Amniotic stem cell (primary cell): ENCODE measurements at places on chromosomes 12 and 14.

GRCh38 chr14:67680121-67680602, 5.7 kb upstream of the VTI1B start:
- DNase-seq = peak; percentile 52

- no peak for DNase-seq
These were observed 10.3 kb upstream of the CACNB3 start for GRCh38 chr12:48807981-48808380.

- no peak for DNase-seq
These were observed 32.9 kb downstream of the NIN start for GRCh38 chr14:50798048-50798421.

GRCh38 chr14:68362846-68363245, 430.0 kb downstream of the ZFP36L1 start:
- DNase-seq = no peak

GRCh38 chr14:52348279-52348678, 34.2 kb downstream of the PTGER2 start:
- no peak for DNase-seq

- DNase-seq = no peak
These were observed 14.8 kb downstream of the GRIP1 start for GRCh38 chr12:66664076-66664475.

DNA sequence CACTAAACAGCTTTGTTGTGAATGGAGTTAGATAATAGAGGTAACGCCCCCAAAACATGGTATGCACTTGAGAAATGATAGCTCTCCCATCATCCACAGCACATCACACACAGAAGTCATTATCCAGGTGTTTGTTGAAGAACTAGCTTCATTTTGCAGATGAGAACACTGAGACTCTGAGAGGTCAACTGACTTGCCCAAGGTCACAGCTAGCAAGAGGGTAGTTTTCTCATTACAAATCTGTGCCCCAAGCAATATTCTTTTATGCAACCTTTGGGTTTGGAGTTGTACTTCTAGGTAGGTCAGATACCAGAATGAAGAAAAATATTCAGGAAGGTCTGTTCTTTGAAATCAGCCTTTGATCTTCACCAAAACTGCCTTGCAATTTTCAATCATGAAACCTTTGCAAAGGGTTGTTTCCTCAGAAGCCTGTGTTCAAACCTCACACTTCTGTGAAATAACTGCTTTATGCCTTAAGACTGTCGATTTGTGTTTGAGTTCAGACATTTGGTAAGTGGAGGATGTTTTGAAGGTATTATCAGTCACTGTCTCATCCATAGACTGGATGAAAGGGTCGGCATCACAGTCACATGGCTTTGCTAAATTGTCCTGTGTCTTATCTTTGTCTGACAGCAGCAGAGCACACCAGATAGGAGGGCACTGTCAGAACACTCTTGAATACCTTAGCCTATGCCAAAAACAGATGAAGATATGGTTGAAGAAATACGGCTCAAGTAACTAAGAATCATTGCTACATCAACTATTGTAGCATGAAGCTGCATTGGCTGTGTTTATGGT, 233.2 kb upstream of the BTG1 start:
- no peak for DNase-seq

- no peak for DNase-seq
These were observed 79.2 kb downstream of the DAD1 start for GRCh38 chr14:22509751-22510300.

DNA sequence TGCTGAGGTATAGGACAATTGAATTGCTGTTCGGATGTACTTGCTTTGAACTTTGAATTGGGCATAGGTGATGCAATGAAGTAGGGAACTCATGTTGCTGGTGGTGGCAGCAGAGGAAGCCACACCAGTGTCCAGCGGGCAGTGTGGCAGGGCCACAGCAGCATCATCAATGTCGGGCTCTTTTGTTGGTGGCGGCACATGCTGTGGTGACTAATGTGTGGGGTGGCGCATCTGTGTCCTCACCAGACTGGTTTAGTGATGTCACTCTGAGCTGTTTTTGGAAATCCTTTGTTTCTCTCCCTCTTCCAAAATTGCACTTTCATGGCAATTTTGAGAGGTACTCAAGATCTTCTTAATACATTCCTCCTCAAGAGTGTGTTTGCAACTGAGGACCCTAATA, 187.6 kb downstream of the ETNK1 start:
- no peak for DNase-seq

- no peak for DNase-seq
These were observed 186.3 kb upstream of the CLEC14A start for GRCh38 chr14:38442208-38442607.

DNA sequence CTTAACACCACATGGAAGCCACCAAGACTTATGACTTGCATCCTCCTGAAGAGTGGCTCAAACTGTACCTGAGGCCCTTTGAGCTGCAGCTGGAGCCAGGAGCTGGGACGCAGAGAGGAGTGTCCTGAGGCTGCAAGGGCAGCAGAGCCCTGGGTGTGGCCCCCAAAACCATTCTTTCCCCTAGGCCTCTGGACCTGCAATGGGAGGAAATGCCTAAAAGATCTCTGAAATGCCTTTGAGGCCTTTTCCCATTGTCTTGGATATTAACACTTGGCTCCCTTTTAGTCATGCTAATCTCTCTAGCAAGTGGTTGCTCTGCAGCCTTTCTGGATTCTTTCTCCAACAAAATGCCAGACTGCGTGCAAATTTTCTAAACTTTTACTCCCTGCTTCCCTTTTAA, 156.1 kb downstream of the SLC38A4 start:
- DNase-seq = no peak

DNA sequence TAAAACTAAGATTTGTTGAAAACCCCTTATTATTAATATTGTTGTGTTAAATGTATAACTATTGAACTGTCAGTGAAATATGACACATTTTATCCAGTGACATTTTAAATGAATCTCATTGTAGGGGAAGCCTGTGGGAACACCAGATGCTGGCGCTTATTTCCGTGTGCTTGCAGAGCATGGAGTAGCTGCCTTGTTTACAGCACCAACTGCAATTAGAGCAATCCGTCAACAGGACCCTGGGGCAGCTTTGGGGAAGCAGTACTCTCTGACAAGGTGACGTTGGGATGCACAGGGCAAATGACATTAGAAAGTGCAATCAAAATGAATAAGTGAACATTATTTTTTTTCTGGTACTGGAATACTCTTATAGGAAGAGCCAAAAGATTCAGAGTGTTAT, 96.8 kb downstream of the ACSS3 start:
- DNase-seq = no peak

- no peak for DNase-seq
These were observed 34.2 kb downstream of the ZCRB1 start for GRCh38 chr12:42291680-42292079.

DNA sequence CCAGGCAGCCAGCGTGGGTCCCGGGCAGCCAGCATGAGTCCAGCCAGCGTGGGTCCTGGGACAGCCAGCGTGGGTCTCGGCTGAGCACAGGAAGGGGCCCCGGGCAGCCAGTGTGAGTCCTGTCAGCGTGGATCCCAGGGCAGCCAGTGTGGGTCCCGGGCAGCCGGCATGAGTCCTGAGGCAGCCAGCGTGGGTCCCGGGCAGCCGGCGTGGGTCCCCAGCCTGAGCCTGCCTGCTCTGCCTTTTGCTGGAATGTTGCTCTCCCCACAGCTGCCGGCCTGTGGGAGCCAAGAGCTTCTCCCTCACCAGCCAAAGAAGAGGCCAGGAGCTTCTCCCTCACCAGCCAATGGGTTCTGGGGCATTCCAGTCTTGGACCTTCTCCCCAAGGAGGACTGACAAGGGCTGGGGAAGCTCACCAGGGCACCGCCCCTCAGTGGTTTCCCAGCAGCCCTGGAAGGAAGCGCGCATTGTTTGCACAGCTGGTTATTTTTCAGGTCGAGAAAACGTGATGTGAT, 15.0 kb upstream of the RFLNA start:
- no peak for DNase-seq

GRCh38 chr12:21627924-21628323, 23.3 kb upstream of the GYS2 start:
- no peak for DNase-seq

DNA sequence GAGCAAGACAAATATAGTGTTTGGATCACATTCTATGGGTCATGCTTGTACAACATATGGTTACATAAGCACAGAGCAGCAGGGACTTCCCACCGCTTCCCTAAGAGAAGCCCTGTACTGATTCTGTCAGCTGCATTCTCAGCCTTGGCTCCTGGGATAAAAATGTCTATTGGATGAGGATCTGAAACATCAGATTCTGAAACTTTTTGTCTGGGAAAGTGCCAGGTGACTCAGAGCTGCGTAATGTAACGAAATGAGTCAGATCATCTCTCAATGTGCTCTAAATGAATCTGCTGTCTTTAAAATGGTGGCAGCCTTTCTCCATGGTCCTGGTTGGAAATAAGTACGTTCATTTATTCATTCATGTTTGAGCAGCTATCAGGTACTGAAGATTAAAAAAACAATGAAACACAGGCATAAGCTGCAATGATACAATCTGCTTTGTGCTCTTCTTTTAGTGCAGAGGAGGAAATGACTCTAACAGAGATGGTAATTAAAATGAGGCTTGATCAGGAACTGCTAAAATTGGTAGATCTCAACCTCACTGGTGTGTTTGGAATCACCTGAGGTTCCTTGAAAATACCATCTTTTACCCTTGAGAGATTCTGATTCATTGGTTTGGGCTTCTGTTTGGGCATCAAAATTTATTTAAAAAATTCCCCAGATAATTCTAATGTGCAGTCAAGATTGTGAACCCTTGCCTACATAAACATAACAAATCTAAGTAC, 99.1 kb upstream of the NAP1L1 start:
- DNase-seq = peak; percentile 94

- no peak for DNase-seq
These were observed 207.8 kb downstream of the CRADD start for GRCh38 chr12:93884794-93885460.

GRCh38 chr12:5294274-5295070, 137.4 kb upstream of the NTF3 start:
- DNase-seq = no peak

- no peak for DNase-seq
These were observed 325.1 kb downstream of the ALG10 start for GRCh38 chr12:34347367-34347766.

- no peak for DNase-seq
These were observed 962 bp upstream of the KERA start for GRCh38 chr12:91058786-91059185.

DNA sequence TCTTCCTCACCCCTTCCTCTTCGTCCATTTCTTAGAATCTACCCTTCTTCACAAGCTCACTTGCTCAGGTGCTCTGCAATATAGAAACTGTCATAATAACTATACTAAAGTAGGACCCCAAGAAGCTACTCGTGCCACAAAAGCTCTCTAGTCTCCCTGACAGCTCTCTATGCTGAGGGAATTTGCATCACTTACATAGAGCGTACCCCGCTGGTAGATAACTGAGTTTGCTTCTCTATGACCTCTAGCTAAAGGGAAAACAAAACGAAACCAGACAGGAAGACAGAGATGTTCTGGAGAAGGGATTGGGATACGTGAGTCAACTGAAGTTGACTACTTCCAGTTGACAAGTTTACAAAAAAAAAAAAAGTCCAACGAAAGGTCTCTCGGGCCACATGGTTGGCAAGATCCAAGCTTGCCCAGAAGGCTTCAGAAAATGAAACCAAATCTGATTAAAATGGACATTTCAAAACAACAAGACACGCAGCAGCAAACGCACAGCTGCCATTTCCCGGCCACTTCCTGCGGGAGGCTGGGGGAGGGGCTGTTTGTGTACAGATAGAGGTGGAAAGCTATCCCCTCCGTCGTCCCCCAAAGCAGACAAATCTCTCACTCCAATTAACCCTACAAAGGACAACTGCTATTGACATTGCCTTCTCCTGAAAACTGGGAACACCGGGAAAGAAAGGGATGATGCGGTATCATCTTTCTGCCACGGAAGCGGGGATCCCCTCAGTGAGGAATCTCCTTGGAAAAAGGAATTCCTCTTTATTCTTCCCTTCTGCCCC, 1.3 kb downstream of the BAZ2A start:
- DNase-seq = no peak

GRCh38 chr14:105145381-105146180, 23.0 kb downstream of the JAG2 start:
- no peak for DNase-seq

- peak; percentile 43 for DNase-seq
These were observed 5.5 kb downstream of the ERP29 start for GRCh38 chr12:112018571-112019237.

DNA sequence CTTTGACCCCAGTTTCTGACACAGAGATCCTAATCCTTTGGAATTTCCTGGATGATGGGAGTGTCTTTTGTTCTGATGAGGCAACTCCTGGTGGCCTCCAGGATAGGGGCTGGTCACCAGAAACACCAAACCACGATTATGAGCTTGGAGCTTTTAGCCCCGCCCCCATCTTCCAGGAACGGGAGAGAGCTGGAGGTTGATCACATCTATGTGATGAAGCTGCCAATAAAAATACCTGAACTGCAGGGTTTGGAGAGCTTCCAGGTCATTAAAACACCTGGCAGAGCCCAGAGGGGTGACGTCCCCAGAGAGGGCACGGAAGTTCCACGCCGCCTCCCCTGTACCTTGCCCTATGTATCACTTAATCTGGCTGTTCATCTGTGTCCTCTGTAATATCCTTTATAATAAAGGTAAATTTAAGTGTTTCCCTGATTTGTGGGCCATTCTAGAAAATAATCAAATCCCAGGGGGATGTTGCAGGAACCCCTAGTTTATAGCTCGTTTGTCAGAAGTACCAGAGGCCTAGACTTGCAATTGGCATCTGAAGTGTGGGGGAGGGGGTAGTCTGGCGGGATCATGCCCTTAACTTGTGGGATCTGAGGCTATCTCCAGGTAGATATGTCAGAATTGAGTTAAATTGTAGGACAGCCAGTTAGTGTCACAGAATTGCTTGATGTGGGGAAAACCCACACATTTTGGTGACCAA, 21.2 kb downstream of the APPL2 start:
- no peak for DNase-seq

DNA sequence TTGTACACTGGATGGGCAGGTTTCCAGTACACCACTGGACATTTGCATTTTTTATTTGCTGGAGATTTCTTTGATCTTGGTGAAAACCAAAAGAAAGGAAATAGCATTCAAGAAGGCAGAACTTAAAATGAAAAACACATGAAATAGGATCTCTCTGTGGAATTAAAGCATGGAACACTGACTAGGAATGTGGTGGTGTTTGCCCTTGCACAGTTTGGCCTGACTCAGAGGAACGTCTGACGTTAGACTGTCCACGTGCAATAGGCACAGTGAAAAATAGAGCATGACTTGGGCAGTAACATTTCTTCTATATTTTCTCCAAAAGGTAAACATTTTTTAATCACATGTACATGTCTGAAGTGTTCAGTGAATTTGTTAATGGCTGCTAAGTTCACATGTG, 474.1 kb upstream of the PRICKLE1 start:
- DNase-seq = peak; percentile 1
